ENCODE measurements at places on chromosomes 1 and 21.

GRCh38 chr1:209756615-209757445, 977 bp downstream of the TRAF3IP3 start:
- DNase-seq: no peak

DNA sequence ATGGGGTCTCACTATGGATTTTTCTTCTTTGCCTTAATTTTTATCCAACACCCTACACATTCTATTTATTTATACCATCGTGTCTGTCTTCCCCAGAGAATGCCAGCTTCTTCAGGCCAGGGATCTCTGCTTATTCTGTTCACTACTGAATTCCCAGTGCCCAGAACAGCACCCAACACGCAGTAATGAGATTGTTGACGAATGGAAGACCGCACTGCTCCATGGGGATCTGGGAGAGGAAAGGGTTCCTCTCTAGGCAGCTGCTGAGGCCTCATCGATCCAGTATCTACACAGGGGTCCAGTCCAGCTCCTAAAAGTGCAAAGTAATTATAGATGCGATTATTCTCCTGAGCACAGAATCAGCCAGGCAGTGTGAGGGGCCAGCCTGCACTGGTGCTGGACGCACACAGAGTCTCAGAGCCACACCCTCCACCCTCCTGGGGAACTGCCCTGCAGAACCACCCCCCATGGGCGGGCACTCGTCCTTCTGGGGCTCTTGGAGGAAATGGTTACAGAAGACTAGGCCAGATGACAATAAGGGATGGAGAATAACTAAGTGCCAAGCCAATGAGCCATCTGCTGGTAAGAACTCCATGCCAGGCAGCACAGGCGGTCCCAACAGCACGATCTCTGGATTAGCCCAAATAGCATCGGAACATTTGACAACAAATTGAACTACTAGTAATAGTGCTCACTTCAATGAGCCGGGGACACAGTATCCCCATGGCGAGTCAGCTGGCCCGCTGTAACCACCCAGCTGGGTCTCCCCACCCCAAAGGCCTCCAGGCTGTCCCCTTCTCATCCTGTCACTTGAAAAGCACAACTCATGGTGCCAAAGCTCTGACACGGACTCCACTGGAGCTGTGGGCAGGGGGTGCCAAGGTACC, 1.7 kb upstream of the PDE9A start:
- no peak for DNase-seq

- no peak for DNase-seq
These were observed 2.3 kb downstream of the VPS26C start for GRCh38 chr21:37264808-37265207.

DNA sequence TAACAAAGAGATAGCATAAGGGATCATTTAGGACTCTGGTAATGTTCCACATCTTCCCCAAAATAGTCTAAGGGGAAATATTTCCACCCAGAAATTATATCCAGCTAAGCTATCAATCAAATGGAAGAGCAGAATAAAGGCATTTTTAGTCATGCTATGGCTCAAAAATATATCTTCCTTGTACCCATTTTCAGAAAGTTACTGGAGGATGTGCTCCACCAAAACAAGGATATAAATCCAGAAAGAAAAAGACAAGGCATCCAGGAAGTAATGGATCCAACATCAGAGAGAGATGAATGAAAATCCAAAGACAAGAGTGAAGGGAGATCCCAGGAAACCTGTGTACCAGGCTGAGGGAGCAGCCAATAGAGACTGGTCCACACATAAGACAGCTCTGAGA, 2.7 kb upstream of the KRTAP10-8 start:
- no peak for DNase-seq

- no peak for DNase-seq
These were observed 16.1 kb downstream of the NOC2L start for GRCh38 chr1:942864-943533.

GRCh38 chr1:175089136-175089718, 21.6 kb downstream of the TNN start:
- no peak for DNase-seq

GRCh38 chr1:231517076-231517475, 11.4 kb upstream of the TSNAX start:
- no peak for DNase-seq

DNA sequence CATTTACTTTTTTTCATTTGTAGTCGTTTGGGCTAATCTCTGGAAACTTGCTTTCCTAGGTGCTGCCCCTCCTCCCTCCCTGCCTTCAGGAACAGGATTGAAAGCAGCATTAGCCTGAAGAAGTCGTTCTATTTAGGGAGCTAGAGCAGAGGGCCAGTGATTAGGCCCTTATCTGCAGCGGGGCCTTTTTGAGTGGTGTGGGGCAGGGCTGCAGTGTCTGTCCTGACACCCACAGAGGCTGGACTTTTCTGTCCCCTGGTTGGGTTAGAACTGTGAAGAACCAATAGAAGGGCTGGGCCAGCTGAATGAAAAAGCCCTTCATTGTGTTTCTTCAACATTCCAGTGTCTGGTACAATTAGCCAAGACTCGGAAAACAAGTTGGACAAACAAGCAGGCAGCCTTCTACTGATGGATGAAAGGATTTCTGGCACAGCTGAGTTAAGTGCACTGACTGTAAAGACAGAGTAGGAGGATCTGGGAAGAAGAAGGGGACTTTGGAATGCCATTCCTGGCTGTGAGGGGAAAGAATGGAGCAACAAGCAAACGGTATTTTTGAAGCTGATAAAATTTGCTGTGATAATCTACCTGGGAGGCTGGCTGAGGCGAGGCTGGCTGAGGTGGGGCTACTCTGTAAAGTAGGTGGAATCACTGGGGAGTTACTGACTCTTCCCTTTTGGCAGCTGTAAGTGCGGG, 9.7 kb downstream of the MACF1 start:
- no peak for DNase-seq

- no peak for DNase-seq
These were observed 40.0 kb upstream of the UBE2U start for GRCh38 chr1:64163431-64163830.

DNA sequence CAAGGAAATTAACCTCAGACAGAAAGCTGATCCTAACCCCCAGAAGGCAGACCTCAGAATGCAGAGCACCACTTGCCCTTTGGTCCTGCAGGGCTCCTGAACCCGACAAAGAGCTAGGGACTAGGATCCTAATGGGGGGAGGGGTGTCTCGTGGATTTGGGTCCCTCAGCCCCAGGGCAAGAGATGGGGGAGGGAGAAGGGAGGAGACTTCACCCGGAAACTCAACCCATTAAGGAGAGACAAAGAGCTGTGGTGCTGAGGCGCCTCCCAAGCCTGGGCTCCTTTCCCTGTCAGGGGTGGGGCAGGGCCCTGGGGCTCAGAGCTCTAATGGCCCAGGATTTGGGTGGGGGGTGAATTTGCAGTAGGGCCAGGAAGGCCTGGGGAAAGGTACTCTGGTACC, 2.9 kb downstream of the NECTIN4 start:
- DNase-seq: no peak

- no peak for DNase-seq
These were observed 40.2 kb downstream of the PIK3CD start for GRCh38 chr1:9691691-9692090.

DNA sequence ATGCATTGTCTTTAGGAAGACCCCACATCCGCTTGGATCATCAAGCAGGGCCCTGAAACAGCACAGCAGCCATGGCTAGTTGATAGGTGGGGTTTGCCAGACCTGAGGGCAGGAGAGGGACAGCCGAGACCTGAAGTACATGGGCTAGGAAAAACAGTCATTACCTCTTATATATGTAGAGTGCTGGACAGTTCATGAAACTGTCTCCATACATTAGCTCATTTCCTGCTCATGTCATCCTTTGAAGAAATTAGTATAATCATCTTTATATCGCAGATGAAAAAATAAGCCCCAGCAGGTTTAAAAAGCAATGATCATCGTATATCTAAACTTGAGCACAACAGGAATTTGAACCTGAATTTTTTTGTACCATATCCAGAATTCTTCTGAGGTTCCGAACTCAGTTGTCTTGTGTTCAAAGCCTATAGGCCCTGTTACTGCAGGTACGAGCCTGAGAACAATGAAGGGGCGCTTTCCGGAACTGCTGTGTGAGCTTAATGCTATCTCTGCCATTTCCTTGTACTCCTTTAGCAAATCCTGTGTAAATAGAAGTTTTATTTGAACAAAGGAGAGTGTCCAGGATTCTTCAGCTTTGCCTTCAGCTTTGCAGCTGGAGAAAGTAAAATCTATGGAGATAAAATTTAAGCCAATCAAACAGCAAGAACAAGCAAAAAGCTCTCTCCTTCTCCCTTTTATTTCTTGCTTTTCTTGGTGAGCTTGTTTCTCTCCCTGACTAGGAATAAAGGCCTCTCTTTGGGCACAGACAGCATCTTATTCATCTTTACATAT, 32.4 kb upstream of the DUSP10 start:
- no peak for DNase-seq

DNA sequence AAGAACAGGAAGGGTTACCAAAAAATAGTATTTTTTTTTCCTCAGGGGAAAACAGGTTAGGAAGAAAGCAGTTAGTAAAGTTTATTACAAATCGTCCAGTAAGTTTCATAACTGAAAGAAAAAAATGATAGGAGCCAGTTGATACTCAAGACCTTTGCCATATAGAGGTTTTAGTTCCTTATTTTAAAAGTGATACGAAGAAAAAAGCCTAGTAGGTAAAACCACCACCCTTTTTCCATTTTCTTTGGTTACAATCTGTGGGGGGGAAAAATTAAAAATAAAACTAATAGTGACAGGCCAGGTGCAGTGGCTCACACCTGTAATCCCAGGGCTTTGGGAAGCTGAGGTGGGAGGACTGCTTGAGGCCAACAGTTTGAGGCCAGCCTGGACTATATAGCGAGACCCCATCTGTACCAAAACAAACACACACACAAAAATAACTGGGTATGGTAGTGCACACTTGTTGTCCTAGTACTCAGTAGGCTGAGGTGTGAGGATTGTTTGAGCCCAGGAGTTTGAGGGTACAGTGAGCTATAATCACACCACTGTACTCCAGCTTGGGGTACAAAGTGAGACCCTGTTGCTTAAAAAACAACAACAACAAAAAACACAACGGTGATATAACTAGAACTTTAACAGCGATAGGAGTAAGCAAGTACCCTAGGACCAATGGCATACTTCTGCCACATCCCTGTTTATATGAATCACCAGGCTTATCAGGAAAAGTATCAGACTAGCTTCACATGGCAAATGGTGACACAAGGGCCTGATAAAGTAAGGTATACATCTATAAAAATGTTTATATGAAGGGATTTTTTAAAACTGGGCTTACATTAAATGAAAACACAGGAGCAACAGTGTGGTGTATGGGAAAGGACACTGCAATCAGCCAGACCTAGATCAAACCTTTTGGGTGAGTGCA, 5.4 kb downstream of the TMEM59 start:
- no peak for DNase-seq

- DNase-seq: no peak
These were observed 5.2 kb upstream of the LRRC53 start for GRCh38 chr1:74517599-74518051.

GRCh38 chr1:241396747-241397681, 40.0 kb upstream of the RGS7 start:
- no peak for DNase-seq

- DNase-seq: no peak
These were observed 72.8 kb downstream of the ETS2 start for GRCh38 chr21:38878379-38879179.

DNA sequence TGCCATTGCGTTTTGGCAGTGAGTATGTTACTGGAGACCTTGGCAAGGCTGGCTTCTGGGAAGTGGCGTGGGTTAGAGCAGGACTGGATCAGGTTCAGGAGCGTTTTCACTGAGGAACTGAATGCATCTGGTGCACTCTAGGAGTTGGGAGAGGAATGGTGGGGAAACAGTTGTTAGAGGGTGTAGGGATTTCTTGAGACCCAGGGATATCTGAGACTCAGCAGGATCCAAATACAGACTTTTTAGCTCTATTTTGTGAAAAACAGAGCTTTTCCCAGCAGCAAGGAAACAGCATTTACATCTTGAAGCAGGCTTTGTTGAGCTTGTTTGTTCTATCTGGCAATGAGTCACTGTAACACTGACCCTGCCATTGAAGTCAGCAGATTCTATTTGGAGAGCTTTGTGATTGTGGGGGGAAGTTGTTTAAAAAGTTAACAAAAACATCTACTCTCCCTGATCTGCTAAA, 56.9 kb upstream of the NRIP1 start:
- no peak for DNase-seq

- DNase-seq: no peak
These were observed 99.9 kb upstream of the TLR5 start for GRCh38 chr1:223242971-223243370.

- no peak for DNase-seq
These were observed 364.0 kb upstream of the DUSP10 start for GRCh38 chr1:222105861-222106260.

GRCh38 chr21:45365608-45366241, 39.2 kb upstream of the COL18A1 start:
- DNase-seq: no peak

DNA sequence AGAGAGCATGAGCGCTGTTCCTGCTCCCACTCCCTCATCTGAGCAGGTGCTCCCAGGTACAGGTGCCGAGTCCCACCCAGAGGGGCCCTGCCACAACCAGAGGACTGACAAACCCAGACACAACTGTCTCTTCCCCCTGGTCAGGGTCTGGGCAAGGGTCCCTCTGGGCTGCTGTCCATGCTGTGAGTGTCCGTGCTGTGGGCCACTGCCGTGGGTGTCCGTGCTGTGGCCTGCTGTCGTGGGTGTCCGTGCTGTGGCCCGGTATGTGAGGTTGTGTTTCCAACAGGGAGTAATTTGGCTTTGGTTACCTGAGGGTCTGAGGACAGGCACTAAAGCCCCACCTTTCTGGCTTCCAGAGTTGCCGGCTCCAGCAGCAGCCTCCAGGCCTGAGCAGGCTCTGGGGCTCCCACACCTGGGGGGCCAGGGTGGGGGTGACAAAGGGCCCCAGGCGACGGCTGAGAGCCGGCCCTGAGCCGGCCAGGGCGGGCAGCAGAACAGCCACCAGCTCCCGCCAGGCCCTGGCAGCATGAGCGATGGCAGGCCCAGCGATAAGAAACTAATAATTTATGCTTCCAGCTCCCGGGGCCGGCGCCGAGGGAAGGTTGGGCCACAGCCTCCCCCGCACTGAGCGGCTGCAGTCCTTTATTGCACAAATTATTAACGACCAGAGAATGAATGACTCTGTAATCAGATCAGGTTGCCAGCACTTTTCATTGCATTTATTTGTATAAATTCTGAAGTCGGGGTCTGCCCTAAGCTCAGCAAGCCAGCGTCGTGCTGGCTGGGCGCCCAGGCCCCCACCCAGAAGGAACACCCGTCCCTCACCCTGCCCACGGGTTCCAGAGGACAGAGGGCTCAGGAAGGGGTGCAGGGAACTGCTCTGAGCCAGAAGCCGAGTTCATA, 7.3 kb upstream of the SAMD11 start:
- DNase-seq: no peak

Data from stimulated activated CD8-positive, alpha-beta memory T cell treated with anti-CD3 and anti-CD28 coated beads, Interleukin-2, amount 100 ng/mL, for 1 hour (primary cell).